Activated T-helper 17 cell treated with anti-CD3 and anti-CD28 coated beads, Interleukin-2, amount 50 U/mL, for 72 hours (primary cell): ENCODE measurements at places on chromosomes 4 and X. TPM values are rescaled to one million over a fixed set of nuclear protein-coding genes. Genes with fewer than 3 reads are reported as not detected.

DNA sequence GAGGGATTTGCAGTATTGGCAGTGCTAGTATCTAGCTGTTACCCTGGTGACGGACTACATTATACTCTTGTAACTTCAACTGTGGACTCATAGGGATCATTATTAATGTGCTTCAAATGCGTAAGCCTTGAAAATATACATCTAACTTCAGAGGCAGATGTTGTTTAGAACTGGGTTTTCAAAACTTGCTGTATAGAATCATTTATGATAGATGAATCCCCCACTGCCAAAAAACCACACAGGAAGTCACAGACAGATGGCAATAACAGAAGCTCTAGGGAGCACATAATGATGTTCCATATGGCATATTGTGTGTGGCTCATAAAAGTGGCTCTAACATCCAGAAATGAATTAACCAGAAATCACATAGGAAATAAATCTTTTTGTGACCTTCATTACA, 62.3 kb upstream of the RELL1 start:
- ATAC-seq, result no peak

DNA sequence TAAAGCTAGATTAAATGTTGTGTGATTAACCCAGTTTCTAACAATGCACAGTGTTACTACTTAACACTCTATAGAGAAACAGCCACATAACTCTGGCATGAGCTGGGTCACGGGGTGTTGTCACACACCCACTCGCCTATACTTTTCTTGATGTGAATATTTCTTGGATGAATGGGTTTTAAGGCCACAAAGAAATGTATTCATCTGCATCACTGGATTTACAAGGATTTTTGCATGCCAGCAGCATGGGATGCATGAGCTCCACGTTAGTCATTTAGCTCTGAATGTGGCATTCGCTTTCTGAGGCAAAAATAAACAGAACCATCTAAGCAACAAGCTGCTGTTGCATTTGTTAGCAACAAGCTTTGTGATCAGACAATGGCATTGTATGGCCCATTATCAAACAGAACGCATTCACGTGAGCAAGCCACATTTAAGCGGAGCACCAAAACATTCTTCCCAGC, 89.7 kb downstream of the LRP2BP start:
- no peak for ATAC-seq

DNA sequence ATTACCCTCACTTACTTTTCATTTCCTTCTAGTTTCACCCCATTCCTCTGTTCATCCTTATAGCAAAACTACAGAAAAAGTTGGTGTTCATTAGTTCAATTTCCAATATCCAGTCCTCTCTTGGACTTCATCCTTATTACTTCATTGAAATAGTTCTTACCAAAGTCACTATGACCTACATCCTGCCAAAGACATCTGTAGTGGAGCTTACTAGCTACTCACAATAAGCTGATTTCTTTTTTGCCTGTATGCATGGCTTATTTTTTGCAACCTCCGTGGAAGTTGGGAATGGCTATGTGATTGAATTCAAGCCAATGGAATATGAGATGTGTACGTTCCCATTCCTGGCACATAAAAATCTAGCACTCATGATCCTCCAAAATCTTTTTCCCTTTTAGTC, 4.6 kb upstream of the CDKL2 start:
- no peak for ATAC-seq

The NWD2 gene
- not detected for total RNA-seq

The FGFBP1 gene
- total RNA-seq, result not detected
